ENCODE measurements at places on chromosomes 2 and 18.

DNA sequence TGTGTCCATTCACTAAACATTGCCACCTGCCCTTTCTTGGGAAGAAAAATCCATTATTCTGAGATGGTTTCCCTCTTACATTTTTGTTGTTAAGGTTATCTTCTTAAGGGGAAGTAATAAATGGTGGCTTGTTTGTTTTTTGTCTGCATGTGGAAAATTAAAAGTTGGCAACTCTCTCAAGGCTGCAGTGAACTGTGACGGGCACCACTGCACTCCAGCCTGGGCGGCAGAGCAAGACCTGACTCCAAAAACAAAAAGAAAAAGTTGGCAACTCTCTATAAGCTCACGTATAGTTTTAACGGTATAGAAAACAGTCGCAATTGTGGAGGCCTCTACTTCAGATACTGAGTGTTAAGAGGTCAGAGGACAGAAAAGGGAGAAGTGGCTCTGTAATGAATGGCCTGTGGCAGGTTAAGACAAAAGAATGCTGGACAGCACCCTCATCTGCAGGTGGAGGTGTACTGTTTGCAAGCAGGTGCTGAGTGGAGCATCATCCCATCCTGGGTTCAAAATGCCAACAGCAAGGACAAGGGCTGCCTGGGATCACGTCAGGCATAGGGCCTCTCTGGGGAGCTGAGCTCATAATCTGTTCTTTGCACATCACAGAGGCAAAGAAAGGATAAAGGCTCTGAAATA is 16.7 kb downstream of the L3MBTL4 start:
- DNase-seq = no peak

- DNase-seq = no peak
Measured at GRCh38 chr2:69062307-69062962, 49.5 kb downstream of the ANTXR1 start.

- DNase-seq = peak; percentile 50
Measured at GRCh38 chr18:50819027-50819727, 639 bp downstream of the MRO start.

GRCh38 chr2:219513787-219514186 is 495 bp upstream of the ASIC4 start:
- DNase-seq = no peak

GRCh38 chr2:221608442-221608841 is 36.3 kb upstream of the EPHA4 start:
- no peak for DNase-seq

DNA sequence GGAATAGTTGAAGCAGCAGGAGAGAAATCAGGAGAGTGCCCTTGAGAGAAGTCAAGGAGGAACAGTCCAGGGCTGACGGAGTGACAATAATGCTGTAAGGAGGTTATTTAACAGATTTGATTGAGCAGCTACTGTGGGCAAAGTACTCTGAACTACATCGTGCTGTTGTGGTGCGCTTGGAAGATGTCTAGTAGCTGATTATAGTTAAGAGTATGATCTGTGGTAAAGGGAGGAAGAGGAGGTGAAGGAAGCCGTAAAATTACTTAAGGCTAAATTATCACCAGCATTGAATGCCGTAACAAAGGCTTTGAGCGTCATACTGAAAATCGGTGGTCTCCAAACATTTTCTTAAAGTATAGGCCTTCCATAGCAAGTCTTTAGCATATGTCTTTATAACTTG is 4.5 kb downstream of the PCBP1 start:
- no peak for DNase-seq
